ENCODE measurements at places on chromosomes 5 and 9.

DNA sequence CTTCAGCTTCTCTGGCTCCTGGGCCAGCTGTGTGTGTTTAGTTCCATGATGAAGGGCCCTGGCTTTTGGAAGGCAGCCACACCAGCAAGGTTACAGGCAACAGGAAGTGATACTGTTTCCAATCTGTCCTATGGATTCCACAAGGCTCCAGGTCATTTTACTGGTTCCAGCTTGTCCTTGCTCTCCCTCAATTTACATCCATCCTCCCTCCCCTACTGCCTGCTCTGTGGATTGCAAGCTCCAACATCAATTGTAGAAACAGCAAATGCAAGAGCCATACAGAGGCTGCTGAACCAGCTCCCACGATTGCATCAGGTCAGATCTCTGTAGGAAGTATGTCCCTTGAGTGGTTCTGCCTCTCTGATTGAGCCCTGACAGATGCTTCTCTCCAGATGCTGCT is 409.8 kb downstream of the NTRK2 start:
- DNase-seq, result no peak

DNA sequence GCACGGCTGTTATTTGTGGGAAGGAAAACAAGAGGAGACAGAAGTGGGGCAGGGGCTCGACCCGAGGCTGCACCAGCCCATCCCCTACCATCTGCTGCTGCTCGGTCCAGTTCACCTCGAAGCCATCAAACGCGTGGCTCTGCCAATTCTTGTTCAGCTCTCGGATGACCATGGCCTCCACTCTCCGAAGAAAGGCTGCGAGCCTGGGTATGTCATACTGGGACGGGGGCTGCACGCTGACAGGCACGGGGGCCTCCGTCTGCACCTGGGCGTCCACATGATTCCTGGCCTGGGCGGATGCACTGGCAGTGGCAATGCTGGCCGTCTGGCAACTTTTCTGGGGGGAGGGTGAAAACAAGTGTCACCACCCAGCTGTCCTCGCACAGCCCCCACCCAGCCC is 16.0 kb downstream of the DYNC2I2 start:
- no peak for DNase-seq

GRCh38 chr5:174413567-174414314 is 310.6 kb upstream of the MSX2 start:
- no peak for DNase-seq

- DNase-seq, result no peak
Observed at GRCh38 chr9:81224166-81225081, 464.9 kb downstream of the TLE1 start.

DNA sequence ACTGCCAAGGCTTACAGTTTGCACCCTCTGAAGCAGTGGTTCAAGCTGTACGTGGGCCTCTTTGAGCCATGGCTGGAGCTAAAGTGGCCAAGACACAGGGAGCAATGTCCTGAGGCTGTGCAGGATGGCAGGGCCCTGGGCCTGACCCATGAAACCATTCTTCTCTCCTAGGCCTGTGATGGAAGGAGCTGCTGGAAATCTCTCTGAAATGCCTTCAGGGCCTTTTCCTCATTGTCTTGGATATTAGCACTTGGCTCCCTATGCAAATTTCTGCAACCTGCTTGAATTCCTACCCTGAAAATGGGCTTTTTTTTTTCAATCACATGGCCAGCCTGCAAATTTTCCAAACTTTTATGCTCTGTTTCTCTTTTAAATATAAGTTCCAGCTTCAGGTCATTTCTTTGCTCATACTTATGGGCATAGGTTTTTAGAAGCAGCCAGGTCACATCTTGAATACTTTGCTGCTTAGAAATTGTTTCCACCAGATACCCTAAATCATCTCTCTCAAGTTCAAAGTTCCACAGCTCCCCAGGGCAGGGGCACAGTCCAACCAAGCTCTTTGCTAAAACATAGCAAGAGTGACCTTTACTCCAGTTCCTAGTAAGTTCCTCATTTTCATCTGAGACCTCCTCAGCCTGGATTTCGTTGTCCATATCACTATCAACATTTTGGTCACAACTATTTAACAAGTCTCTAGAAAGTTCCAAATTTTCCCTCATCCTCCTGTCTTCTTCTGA is 138.3 kb downstream of the OSTF1 start:
- DNase-seq, result no peak

DNA sequence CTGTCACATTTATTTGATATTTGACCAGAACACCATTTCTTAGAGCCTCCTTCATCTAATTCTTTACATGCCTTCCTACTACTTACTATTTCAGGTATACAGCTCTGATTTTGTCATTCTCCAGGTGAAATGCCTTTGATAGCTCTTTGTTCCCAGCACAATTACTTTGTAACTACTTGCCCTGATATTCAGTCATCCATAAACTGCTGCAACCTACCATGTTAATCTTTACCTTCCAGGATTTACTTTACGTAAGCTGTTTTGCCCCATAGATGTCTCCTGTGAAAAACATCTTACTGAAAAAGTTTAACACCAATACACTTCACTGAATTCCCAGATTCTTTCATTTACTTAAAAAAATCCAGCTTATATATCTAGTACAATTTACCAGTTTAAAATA is 443.8 kb upstream of the CYLC2 start:
- DNase-seq, result no peak

DNA sequence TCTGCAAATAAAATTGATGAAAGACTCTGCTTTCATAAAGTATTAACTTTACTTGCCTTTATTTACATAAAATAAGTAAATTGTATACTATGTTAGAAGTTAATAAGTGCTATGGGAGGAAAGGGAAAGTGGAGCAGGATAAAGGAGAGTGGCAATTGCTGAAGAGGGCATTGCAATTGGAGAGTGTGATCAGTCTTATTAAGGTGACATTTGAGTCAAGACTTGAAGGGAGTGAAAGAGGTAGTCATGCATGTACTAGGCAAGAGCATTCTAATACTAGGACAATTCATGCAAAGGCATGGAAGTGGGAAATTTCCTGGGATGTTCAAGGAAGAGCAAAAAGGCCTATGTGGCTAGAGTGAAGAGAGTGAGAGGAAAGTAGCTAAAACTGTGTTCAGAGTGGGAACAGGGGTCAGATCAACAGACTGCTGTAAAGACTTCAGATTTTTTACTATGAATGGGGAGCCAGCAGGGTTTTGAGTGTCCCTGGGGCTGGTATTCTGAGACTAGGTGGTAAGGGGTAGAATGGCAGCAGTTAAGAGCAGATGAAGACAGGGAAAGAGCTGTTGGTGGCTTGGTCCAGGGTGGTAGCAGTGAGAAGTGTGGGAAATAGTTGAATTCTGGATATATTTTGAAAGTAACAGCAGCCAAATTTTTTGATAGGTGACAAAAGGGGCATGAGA is 182.3 kb upstream of the RIOK2 start:
- no peak for DNase-seq

DNA sequence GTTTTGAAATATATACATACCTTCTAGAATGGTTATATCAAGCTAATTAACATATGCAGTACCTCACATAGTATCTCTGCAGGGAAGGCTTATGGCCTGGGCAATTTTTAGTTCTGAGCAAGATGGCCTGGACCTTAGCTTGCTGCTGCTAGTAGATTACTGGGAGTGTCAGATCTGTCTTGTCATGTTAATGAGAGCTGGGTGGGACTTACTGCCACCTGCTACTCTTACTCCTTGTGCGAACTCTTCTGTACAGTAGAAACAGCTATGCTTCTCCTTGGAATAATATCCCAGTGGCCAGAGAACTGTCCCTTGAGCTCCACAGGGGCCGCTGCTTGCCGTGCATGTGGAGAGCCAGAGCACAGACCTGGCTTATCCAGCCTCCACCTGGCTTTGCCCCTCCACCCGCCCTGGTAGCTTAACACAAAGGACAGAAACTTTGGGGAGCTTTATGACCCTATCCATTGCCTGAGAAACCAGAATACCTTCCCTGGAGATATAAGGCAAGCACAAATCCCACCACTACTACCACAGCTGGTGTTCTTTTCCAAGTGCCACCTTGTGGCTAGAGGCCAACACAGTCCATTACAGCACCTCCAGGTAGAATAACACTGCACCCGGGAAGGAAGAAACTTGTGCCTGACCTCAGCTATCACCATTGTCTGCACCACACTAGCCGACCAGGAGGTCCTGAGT is 74.4 kb upstream of the RUSC2 start:
- no peak for DNase-seq

GRCh38 chr9:69295872-69296552 is 29.0 kb upstream of the ENTREP1 start:
- no peak for DNase-seq

DNA sequence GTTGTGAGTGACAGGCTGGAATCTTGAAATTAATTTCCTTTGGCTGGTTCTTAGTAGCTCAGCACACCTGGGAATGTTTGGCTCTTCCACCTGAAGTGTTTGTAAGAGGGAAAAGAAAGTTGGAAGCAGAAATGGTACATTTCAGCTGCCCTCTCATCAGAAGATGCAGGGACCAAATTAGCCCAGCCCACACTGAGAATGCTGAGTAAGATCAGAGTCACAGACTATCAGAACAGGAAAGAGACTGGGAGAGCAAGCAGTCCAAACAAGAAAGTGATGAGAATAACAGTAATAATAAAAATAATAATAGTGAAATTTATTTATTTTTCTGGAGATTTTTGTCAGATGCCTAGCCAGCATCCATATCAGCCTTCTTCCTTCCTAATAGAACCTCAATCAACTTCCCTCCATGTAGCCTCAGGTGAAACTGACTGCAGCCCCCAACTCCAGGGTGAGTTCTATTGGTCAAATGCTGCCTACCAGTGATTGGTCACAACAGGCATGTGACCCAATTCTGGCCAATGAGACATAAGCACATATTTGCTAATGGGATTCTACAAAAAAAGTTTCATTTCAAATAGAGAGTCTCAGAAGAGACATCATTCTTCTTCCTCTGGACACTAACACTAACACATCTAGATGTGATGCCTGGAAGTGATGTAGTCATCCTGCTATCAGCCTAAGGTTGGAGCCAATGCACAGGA is 31.2 kb upstream of the ADRA1B start:
- no peak for DNase-seq

- no peak for DNase-seq
Observed at GRCh38 chr9:134157378-134157885, 6.9 kb downstream of the RNU6ATAC start.

- no peak for DNase-seq
Observed at GRCh38 chr9:111870774-111871498, 25.7 kb upstream of the UGCG start.

- DNase-seq, result no peak
Observed at GRCh38 chr5:56259002-56259511, 25.9 kb upstream of the ANKRD55 start.

DNA sequence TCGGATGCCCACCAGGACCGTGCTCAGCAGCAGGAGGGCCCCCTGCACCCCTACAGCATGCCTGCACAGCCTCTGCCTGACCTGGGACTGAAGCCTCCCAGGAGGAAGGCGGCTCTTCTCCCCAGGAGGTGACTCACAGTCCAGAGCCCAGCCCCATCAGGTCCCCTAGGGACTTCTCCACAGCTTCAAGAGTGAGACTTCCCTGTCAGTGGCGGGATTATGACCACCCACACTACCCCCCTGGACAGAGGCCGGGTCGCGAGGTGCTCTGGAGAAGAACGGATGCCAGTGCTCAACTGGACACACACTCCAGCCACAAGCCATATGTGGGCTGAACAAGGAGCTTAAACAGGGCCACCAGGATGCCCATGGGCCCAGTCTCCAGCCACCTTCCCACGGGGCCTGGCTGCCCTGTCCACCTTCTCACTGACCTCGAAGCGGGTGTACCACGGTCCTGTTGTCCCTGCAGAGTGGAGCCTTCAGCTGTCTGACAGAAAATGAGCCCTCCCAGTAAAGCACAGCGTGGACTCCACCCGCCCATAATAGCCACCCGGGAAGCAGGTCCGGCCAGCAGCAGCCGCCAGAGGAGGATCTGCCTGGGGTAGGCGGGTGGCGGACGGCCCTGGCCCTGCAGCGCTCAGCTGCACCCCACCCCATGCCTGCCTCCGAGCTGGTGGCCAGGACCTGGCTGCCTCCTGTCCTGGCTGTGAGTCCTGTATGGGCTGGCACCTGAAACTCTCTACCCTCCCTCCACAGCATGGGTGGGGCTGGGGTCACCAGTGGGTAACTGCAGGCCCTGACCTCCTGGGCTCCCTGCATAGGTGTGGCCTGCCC is 54.7 kb downstream of the SEMA4D start:
- DNase-seq, result no peak

DNA sequence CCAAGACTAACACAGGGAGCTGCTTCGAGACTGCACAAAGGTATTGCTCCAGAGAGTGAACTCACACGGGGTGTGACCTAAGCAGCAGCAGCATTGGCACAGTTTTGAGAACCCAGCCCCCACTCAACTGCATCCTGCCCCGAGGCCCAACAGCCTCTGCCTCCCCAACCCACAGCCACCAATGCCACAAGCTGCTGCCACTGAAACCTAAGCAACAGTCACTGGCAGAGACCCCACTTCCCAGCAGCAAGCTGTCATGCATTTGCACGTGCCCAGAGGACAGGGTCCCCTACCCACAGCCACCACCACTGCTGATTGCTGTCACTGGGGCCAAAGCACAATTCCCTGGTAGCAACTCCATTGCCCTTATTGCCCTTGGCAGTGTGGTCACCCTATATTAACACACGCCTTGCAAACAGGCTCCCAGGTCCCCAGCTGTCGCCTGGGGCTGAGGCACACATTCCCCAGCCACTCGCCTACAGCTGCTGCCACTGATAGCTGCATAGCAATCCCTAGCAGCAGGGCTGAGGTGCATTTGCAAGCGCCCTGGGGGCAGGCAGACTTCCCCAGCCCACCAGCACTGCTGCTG is 141.0 kb downstream of the AGTPBP1 start:
- no peak for DNase-seq

Data from mucosa of descending colon (tissue), 3 donors.